Uterus (tissue), 4 donors: ENCODE measurements at places on chromosomes 6 and 20. TPM values are rescaled to one million over a fixed set of nuclear protein-coding genes. Genes with fewer than 3 reads are reported as not detected.

DNA sequence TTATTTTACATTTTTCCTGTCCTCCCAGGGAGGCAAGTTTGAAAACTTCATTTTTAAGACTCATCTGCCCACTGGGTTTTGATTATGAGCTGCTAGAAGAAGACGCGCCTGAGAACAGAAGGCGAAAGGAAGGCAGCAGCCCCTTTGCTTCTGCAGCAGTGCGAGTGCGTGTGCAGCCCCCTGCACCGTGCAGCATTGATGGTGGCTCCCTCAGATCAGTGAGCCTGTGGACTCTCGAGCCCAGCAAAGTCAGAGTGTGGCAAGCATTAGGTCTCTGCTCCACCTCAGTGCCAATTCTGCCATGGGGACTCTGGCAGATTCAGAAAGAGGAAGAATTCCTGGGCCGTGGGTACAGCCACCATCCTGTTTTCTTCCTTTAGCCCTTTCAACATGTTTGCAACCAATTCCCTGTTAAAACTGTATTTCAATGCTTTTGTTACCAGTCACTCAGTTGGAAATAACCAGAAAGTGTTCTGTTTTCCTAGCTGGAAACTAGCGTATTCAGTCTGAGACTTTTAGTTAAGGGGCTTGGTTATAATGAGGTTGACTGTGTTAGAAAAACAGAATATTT lies 134.8 kb upstream of the OGFRL1 start:
- no peak overlapping the region for H3K27ac ChIP-seq
- no peaks in the 10 kb centered on the region for H3K36me3 ChIP-seq
- no peaks in the 10 kb centered on the region for H3K27me3 ChIP-seq
- H3K4me1 ChIP-seq: no peaks in the 10 kb centered on the region

Gene SRMS
- total RNA-seq: not detected

Gene TNF
- total RNA-seq: not detected

- no peak for DNase-seq
- no peaks in the 10 kb centered on the region for H3K27me3 ChIP-seq
- H3K27ac ChIP-seq: no peak overlapping the region
- no peaks in the 10 kb centered on the region for H3K4me1 ChIP-seq
Observed at GRCh38 chr6:158777510-158777909, 41.7 kb downstream of the EZR start.

DNA sequence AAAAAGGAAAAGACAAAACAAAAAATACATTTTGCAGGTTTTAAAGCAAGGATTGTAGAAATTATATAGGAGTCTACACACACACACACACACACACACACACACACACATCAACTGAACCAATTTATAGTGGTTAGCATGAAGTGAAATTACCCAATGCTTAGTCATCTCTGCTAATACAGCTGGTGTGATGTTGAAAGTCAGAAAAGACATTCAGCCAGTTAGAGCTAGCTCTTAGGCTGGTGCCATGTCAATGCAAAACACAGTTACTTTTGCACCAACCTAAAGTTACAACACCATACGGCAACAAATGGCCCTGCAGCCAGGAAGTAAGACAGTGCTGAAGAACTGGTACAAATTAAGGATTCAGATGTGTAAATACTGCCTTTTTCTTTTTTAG lies 15.2 kb downstream of the FAM210B start:
- DNase-seq: no peak
- H3K27ac ChIP-seq: no peak overlapping the region
- no peaks in the 10 kb centered on the region for H3K4me1 ChIP-seq
- H3K36me3 ChIP-seq: no peaks in the 10 kb centered on the region

Gene MYMX
- total RNA-seq: not detected

DNA sequence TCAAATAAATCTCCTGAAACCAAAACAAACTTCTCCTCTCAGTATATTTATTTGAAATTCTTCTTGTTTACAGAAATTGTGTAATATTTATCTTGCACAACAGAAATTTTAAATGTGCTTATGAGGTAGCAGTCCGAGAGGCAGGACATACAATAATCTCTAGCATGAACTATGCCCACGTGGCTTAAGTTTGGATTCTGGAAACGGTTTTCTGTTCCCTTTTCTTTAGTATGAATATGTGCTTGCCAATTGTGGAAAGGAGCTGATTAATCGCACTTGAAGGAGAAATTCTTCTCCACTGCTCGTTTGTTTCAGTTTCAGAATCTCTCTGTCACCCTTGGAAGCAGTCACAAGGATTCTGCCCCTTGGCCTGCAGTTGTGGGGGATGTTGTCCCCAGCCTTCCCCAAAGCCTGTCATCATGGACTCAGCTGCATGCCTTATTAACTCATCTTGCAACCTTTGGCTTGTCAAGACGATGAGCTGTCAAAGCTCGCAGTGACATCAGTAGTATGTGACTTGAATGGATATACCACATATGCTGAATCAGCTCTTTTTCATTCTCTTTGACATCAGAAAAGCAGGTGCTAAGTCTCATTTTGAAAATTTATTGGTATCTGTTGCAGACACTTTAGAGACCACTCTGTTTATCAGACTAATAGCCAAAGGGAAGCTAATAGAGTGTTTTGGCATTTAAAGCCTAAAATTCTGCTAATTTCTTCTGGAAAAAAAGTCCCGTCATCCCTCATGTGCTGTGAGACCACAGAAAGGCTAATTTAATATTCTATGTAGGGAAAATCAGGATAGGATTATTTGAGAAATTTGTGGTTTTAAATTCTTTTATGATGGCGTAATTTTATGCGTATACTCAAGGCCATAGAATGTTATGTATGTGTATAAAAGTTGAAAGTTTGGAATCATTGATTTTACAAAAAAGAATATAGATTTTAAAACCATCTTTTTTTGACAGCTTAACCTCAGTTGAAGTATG lies 186.8 kb downstream of the ARID1B start:
- H3K4me1 ChIP-seq: peaks cover 5% of the 10 kb centered on the region
- peak overlapping the region; percentile 7 for H3K27ac ChIP-seq
- H3K36me3 ChIP-seq: no peaks in the 10 kb centered on the region
- no peak overlapping the region for H3K4me3 ChIP-seq

GRCh38 chr20:35260426-35260825 lies 17.5 kb downstream of the MMP24OS start:
- DNase-seq: no peak
- H3K27ac ChIP-seq: peak overlapping the region; percentile 69
- H3K27me3 ChIP-seq: no peaks in the 10 kb centered on the region
- no peaks in the 10 kb centered on the region for H3K4me1 ChIP-seq

Gene HLA-DPA1
- total RNA-seq: 179 TPM

Gene FOXO3
- 52.3 TPM for total RNA-seq

Gene FOXQ1
- 0.48 TPM for total RNA-seq

GRCh38 chr6:7784706-7785105 lies 58.8 kb downstream of the BMP6 start:
- H3K27ac ChIP-seq: peak overlapping the region; percentile 65
- H3K4me1 ChIP-seq: peaks cover 7% of the 10 kb centered on the region
- H3K4me3 ChIP-seq: no peak overlapping the region
- DNase-seq: no peak
- no peaks in the 10 kb centered on the region for H3K36me3 ChIP-seq
- H3K27me3 ChIP-seq: no peaks in the 10 kb centered on the region

DNA sequence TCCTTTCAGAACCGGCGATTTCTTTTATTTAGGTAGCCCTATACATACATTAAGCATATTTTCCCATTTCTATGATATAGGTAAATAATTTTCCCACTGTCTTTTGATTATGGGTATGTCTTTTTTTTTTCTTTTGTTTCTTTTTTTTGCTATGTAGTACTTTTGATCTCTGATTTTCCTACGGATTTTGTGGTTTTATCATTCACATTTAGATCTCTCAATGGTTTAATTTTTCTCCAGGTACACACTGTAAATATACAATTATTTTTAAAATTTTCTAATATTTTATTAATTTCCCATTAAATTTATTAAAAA lies 436 bp upstream of the ZNF337 start:
- peak overlapping the region; percentile 64 for H3K4me3 ChIP-seq
- no peaks in the 10 kb centered on the region for H3K4me1 ChIP-seq
- no peak for DNase-seq
- H3K36me3 ChIP-seq: no peaks in the 10 kb centered on the region

- no peaks in the 10 kb centered on the region for H3K4me1 ChIP-seq
- H3K36me3 ChIP-seq: no peaks in the 10 kb centered on the region
- no peak overlapping the region for H3K4me3 ChIP-seq
- H3K27ac ChIP-seq: no peak overlapping the region
Observed at GRCh38 chr6:56756791-56757587, 114.3 kb upstream of the DST start.

- no peaks in the 10 kb centered on the region for H3K27me3 ChIP-seq
- no peaks in the 10 kb centered on the region for H3K4me1 ChIP-seq
- no peak for DNase-seq
- no peaks in the 10 kb centered on the region for H3K36me3 ChIP-seq
- H3K4me3 ChIP-seq: no peak overlapping the region
Observed at GRCh38 chr6:37155394-37156312, 14.3 kb upstream of the PIM1 start.

DNA sequence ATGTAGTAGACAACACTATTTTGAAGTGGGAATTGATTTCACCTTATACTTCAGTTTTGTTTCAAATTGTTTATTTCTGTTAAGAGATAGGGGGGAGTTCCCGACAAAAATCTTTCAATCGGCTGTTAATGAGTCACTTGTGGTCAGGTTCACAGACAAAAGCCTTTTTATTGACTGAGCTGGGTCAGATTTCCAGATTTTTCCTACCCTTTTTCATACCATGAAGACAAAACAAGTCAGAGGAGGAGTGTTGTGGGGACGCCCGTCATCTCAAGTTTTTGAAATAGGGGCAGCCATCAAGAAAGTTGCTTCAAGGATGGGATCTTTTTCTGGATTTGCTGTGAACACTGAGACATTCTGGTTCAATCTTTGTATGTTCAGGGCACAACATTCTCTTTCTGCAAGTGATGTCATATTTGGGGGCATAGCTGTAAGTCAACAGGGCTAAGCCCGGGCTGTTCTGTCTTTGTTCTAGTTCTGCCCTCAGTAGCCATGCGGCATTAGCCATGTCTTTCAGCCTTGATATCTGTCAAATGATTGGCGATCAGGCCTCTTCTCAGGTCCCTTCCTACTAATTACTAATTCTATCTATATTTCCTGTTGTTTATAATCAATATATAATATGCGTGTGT lies 496.0 kb upstream of the MARCKS start:
- H3K27me3 ChIP-seq: no peaks in the 10 kb centered on the region
- no peak overlapping the region for H3K27ac ChIP-seq
- no peaks in the 10 kb centered on the region for H3K36me3 ChIP-seq

- no peaks in the 10 kb centered on the region for H3K4me1 ChIP-seq
- no peak for DNase-seq
- no peaks in the 10 kb centered on the region for H3K36me3 ChIP-seq
Observed at GRCh38 chr6:1494671-1495070, 105.3 kb downstream of the FOXF2 start.

Gene KCNS1
- total RNA-seq: not detected

Gene TCF21
- total RNA-seq: 1.5 TPM

DNA sequence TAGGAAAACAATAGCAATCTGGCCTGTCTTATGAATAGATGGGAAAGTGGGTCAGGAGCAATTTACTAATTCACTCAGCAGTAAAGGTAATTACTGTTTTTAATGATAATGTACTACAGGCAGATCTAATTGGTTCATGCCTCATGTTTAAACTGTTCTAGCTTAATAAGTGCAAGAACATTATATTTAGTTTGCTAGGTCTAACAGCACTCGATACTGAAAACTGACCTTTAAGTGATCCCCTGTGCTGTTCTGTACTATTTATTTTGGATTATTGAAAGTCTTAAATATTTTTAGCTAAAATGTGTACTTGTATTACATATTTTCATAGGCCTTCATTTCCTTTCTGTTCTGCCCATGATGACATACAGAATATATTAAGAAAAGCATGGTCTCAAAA lies 998.0 kb upstream of the GJE1 start:
- DNase-seq: no peak
- H3K27ac ChIP-seq: no peak overlapping the region
- H3K36me3 ChIP-seq: no peaks in the 10 kb centered on the region

DNA sequence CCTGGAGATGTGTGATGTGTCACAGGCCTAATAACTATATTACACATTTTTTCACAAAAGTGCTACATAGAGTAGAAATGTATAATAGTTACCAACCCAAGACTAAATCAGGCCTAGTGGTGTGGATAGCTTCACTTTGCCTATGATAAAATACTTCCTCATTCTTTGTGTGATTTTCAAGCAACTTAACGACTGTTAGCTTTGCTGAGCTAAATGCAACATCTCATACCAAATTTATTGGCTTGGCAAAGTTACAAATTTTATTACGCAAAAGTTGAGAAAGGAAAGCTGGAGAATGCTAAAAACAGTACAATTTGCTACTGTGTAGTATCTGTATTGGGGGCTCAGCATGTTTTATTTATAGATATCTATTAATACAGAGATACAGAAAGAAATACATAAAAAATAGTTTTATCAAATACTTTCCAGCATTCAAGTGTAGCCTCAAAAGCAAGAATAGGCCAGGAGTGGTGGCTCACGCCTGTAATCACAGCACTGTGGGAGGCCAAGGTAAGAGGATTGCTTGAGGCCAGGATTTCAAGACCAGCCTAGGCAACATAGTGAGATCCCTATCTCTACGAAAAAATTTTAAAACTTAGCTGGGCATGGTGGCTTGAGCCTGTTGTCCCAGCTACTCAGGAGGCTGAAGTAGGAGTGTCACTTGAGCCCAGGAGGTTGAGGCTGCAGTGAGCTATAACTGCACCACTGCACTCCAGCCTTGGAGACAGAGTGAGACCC lies 3.6 kb upstream of the EDN1 start:
- H3K27me3 ChIP-seq: no peaks in the 10 kb centered on the region
- H3K4me1 ChIP-seq: no peaks in the 10 kb centered on the region
- H3K27ac ChIP-seq: no peak overlapping the region
- no peak overlapping the region for H3K4me3 ChIP-seq
- no peaks in the 10 kb centered on the region for H3K36me3 ChIP-seq

Gene RSPO3
- total RNA-seq: 70.6 TPM

Gene TOX2
- total RNA-seq: 0.28 TPM

- no peak overlapping the region for H3K27ac ChIP-seq
- no peak overlapping the region for H3K4me3 ChIP-seq
- no peak for DNase-seq
- no peaks in the 10 kb centered on the region for H3K27me3 ChIP-seq
Observed at GRCh38 chr20:32672394-32672981, 1.3 kb downstream of the C20orf203 start.

Gene SPATA25
- total RNA-seq: 2.6 TPM

Gene ABHD16B
- total RNA-seq: not detected

Gene TRIM31
- total RNA-seq: not detected

Gene RNGTT
- 7.4 TPM for total RNA-seq

DNA sequence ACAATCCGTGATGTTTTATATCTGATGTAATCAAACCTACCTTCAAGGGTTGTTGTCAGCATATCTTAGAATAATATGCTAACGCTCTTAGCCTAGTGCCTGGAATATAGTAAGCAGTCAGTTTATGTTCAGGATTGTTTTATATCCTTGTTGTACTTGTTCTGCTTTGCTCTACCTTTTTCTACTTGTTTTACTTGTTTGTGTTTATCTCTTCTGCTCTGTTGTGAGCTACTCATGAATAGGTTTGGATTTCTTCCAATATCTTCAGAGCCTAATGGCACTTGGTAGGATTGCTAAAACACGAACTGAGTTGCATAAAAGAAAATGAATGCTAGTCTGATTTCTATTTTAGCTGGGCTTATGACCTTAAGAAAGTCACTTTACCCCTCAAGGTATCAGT lies 40.1 kb downstream of the DNAH8 start:
- H3K4me3 ChIP-seq: no peak overlapping the region
- H3K4me1 ChIP-seq: no peaks in the 10 kb centered on the region
- no peaks in the 10 kb centered on the region for H3K27me3 ChIP-seq
- H3K27ac ChIP-seq: no peak overlapping the region

- no peaks in the 10 kb centered on the region for H3K4me1 ChIP-seq
- H3K27me3 ChIP-seq: peaks cover 4% of the 10 kb centered on the region
- H3K4me3 ChIP-seq: no peak overlapping the region
Observed at GRCh38 chr20:54174457-54175175, 830 bp upstream of the CYP24A1 start.

Gene GNAS-AS1
- total RNA-seq: not detected
